H4 (cell line): ENCODE measurements at places on chromosomes 16 and 17.

- DNase-seq = no peak
These were observed 7.2 kb upstream of the GPRC5C start for GRCh38 chr17:74424657-74425056.

- no peak for DNase-seq
These were observed 314.3 kb downstream of the MAP2K6 start for GRCh38 chr17:69728816-69729215.

DNA sequence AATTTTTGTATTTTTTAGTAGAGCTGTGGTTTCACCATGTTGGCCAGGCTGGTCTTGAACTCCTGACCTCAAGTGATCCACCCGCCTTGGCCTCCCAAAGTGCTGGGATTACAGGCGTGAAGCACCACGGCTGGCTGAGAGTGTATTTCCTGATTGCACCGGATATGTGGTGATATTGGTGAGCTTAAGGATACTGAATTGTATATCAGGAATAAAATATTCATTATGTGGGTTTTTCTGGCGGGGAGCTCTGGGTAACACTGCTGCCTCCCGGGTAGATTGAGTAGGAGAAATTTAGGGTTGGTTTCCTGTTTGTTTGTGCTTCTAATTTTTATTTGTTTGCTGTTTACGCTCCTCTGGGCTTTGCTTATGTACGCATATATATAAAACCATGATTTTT, 7.7 kb upstream of the TMEM98 start:
- DNase-seq = no peak

DNA sequence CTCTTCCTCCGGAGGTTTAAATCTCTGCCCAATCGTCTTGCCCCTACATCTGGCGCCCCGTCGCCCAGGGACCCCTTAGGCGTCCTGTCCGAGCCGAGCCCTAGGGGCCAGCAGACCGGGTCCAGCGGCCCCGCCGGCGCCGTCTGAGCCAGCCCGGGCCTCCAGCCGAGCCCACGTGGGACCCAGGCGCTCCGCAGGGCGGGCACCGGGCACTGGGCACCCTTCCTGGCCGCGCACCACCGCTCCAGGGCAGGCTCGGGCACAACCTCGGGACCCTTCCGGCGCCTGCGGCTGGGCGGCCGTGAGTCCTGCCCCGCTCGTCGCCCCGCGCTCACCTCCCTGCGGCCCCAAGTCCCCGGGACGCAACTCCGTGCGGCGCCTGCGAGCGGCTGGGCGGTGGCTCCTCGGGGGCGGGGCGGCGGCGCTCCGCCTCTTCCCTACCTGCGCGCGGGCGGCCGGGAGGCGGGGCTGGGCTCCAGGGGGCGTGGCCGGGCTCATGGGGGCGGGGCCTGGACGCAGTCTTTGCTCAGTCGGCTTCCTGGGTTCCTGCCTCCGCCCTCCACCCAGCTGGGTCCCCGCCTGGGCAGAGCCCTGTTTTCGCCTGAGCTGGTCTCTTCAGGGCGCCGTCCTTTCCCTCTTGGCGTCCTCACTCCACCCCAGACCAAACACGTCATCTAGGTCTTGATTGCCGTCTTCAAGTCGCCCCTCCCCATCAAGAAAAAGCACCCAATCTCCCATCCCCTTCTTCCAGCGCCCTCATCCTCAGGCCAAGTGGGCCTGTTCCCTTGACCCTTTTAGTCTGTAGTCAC, at the start of gene RHBDF2:
TSS of gene RHBDF2 (minus strand) at position 406 of the 809 bp plus-strand sequence. CDS start 19,899 bp downstream, outside the sequence.
- DNase-seq = peak; percentile 55
